CD4-positive, alpha-beta T cell treated with Interleukin-21 for 1 hour (primary cell): ENCODE measurements at places on chromosomes 3 and 15.

- no peak for DNase-seq
Observed at GRCh38 chr3:196990601-196991007, 22.0 kb upstream of the PIGZ start.

DNA sequence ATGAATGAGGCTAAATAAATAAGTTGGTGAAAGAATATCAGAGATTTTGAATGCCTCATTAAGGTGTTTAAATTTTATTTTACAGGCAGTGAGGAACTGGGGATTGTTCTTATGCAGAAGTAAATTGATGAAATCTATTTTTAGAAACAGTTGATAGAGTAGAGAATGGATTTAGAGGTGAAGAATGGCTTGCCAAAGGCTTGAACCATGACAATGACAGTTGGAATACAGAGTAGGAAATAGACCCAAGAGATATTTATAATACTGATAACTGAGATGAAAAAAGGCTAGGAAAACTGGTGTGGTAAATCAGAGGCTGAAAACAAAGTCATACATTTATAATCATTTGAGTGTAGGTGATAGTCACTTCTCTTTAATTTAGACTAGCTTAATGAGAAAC, 39.0 kb upstream of the RBMS3 start:
- DNase-seq, result no peak

GRCh38 chr15:70248116-70249025, 150.7 kb upstream of the TLE3 start:
- DNase-seq, result no peak

DNA sequence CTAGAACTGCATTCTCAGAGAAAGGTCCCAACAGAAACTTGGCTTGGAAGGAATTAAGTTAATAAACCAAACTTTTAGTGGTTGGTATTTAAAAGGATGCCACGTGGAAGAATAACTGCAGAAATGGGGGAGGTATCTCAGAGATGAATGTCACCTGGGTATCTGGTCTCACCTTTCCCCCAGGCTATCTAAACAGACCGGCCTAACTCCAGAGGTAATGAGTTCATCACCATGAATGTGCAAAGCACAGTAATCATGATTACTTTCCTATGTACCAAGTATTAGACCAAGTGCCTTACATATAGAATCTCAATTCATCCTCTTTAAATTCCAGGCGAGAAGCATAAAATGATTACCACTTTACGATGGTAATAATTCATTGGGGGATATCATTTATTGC, 80.8 kb downstream of the FBN1 start:
- DNase-seq, result no peak

- DNase-seq, result no peak
Observed at GRCh38 chr3:88509582-88509981, 359.8 kb downstream of the C3orf38 start.

- DNase-seq, result no peak
Observed at GRCh38 chr3:123449997-123450604, 1.2 kb upstream of the ADCY5 start.

GRCh38 chr3:21256932-21257331, 494.1 kb downstream of the ZNF385D start:
- DNase-seq, result no peak

- DNase-seq, result no peak
Observed at GRCh38 chr3:184731786-184732537, 20.1 kb upstream of the MAGEF1 start.

GRCh38 chr3:47421741-47422649, 41.2 kb downstream of the PTPN23 start:
- no peak for DNase-seq

GRCh38 chr15:99185414-99186130, 63.8 kb downstream of the TTC23 start:
- no peak for DNase-seq

DNA sequence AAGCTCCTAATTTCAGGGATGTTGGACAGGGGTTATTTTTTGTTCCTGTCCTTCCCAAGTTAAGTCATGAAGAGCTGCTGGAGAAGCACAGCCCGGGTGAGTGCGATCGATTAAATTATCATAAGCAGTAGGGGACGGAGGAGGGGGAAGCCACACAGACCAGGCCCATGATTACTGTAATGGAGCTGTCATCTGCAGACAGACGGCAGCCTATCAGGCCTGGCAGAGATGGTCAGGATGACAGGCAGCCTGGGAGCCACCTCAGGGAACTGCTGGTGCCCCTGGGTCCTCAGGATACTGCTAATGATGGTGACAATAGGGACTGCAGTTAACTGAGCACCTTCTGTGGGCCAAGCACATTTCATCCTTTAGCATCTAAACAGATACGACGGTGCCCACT, 147.7 kb downstream of the RAB11A start:
- no peak for DNase-seq

DNA sequence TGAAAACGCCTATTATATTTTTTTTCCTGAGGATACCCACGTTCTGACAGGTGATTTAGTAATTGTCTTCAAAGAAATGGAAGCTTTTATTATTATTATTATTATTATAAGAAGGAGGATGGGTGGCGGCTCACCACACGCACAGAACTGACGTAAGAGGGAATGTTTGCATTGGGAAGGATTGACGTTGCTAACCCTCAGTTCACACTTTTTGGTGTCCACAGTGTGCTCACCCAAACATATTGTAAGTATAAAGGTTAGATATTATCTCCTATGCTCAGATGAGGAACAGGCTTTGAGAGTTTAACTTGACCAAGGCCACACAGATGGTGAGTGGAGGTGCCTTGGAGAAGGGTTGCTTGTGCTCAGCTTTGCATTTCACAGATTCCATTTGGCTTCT, 533.5 kb upstream of the TBL1XR1 start:
- DNase-seq, result no peak

DNA sequence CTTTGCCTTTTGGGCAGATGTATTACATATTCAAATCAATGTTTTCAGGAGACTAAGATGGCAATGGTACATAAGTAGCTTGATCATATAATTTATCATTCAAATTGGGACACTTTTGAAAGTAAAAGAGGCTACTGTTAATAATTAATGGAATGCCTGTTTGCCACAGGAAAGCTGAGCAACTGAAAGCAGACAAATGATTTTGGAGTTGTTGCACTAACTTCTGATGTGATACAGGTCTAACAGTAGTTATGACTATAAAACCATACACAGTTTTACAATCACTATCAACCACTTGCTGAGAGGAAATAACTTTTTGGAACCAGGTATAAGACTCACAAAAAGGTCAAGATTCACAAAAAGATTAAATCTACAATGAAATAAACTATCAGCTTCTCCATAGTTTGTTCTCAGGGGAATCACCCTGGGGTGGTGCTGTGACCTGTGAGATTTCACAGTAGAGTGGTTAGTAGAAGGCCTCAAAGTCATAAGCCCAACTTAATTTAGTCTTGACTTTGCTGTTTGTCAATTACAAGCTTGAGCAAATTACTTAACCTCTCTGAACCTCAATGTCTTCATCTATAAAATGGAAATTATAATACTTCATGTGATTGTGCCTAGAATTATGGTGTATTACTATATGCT, 42.7 kb downstream of the HHLA2 start:
- DNase-seq, result no peak

GRCh38 chr3:193348686-193349085, 29.9 kb downstream of the ATP13A5 start:
- no peak for DNase-seq

GRCh38 chr15:95644100-95644875, 686.2 kb upstream of the NR2F2 start:
- DNase-seq, result no peak

DNA sequence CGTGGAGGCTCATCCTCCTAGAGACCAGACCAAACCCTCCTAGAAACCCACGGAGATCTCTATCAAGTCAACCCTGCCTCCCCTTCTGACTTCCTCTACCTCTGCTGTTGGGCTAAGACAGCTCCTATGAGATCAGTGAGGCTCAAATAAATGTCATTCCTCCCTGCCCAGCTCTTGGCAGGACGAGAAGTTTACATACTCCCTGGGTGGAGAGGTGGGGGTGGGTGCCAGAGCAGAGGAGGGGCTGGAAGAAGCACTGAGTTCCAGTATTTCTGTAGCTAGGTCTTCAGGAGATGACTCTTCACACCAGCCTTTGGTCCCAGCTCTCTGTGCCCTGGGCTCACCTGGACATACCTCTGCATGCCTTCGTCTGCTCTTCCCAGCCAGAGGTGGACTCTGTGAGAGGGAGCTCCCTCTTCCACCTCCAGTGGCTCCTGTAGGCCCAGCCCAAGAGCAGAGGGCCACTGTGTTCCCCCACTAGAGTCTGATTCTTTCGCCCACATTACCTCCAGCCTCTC, 42.4 kb upstream of the TLE3 start:
- DNase-seq, result no peak

DNA sequence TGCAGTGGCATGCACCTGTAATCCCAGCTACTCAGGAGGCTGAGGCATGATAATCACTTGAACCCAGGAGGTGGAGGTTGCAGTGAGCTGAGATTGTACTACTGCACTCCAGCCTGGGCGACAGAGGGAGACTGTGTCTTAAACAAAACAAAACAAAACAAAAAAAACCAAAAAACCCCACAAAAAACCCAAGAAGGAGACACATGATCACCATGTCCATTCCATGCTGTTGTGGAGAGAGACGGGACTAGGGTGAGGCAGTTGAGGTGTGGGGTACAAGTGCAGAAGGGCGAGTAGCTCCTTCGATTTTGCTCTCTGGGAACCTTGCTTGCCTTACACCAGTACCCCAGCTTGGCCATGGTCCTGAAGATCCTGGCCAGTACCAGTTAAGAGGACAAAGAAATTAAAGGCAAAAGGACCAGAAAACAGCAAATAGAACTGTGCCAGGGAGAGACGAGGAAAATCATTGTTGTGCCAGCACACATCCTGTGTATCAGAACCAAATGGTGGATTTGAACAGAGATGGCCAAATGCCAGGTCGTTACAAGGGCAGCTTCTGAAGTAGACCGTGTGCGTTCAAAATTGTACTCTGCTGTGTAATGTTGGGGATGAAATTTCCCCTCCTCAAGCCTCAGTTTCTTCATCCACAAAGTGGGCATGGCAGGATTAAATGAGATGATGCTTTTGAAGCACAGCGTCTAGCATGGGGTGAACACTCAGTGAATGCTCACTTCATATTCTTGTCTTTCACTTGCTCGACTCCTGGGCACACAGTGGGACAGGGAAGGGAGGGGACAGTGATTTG, 42.9 kb upstream of the CTSH start:
- no peak for DNase-seq

- no peak for DNase-seq
Observed at GRCh38 chr15:25242166-25242879, 196.5 kb downstream of the UBE3A start.

- peak; percentile 45 for DNase-seq
Observed at GRCh38 chr3:50226888-50227389, 9.1 kb upstream of the GNAI2 start.

- DNase-seq, result no peak
Observed at GRCh38 chr3:107414325-107414964, 37.2 kb downstream of the CCDC54 start.

DNA sequence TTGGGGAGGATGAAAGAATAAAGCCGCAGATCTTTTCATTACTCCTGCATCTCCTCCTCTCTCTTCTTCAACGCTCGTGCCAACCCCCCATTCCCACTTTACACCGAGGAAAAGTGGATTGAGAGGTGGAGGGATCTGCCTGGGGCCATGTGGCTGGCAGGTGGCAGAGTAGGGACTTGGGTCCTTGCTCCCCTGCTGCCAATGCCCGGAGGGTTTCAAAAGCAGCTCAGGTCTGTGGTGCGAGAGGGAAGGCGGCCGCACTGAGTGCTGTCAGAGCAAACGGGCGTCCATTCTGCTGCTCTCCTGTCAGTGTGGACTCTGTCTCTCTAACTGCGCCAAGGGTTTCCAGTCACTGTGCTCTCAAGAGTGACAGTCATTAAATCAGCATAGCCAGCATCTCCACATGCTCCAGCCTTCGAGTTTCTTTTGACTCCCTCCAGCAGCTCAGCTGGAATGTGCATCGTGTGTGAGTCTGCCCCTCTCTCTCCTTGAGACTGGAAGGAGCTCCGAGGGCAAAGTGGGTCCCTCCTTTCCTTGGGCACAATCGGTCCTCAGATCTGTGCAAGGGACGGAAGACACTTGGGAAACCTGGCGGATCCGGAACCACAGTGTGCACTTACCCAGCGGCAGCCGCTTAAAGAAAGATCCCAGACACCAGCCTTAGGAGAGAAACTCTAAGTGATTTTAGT, 68.6 kb downstream of the VGLL4 start:
- DNase-seq, result no peak

- DNase-seq, result no peak
Observed at GRCh38 chr3:141051443-141052200, 475 bp downstream of the SPSB4 start.

DNA sequence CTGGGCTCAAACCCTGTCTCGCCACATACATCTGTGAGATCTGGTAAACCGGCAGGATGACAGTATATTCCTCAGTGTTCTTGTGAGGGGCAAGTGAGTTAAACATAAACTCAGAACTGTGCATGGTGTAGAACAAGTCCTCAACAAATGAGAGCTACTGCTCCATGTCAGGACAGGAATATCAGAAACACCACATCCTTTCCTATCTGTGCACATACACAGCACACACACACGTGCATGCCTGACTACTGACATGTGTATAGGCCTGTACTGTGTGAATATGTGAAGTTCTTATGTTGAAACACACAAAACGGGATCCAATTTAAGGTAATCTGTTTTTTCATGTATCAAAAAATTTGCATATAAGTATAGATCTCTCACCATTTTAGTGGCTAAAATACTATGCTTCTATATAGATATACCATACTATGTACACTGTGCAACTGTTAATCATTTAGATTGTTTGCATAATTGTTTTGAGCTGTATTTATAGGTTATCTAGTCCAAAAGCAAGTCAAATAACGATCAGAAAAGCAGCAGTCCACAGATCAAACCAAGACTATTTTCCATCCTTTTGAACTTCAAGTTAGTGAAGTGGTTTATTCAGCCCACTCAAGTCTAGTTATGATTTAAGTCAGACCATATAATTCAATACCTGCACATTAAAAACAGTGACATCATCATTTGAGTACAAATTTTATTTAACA, 44.8 kb downstream of the CCR4 start:
- no peak for DNase-seq

- DNase-seq, result no peak
Observed at GRCh38 chr3:187628169-187628568, 42.0 kb downstream of the SST start.

- DNase-seq, result no peak
Observed at GRCh38 chr15:85112997-85113396, 131.3 kb downstream of the PDE8A start.

DNA sequence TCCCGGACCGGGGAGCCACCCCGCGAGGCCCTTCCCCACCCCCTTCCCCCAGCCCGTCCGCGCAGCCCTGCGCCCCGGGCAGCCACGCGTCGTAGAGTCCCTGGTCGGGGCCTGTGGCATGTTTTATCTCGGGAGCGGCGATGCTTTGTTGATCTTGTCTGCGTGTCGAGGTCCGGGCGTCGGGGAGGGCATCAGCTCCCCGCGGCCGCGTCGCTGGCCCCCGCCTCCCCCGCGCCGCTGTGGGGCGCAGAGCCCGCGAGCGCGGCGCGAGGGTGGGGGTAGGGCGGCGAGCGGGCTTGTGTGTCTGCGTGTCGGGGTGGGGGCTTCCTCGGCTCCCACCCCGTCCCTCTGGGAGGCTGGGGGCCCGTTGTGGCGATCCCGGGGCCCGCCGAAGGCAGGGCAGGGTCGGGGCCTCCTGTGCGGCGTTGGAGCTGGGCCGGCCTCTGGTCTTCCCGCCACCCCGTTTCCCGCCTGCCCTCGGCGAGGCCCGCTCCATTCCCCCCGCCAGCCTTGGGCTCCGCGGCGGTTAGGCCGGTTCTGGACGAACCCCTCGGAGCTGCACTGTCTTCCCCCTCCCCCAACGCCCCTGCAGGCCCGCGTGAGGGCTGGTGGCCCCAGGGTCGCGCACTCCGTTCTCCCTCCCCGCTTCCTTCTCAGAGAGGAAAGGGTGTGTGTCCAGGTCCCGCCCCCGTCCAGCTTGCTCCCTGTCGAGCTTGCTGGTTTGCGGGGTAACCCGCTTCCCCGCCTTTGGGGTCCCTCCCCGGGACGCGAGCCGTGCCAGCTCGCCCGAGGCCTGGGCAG, 695 bp downstream of the GMPS start:
- peak; percentile 47 for DNase-seq
